Naive thymus-derived CD8-positive, alpha-beta T cell (primary cell): ENCODE measurements at places on chromosomes 2 and 18.

- no peak for DNase-seq
These were observed 12.2 kb downstream of the PLEK start for GRCh38 chr2:68377137-68377780.

DNA sequence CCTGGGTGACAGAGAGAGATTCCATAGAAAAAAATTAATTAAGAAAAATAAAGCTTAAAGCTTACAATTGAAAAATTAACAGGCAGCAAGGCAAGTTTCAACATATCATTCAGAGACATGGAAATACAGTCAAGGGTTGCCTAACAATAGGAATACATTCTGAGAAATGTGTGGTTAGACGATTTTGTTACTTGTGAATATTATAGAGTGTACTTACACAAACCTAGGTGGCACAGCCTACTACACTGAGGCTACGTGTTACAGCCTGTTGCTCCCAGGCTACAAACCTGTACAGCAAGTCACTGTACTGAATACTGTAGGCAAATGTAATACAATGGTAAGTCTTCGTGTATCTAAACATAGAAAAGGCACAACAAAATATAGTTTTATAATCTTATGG is 27.7 kb upstream of the ZBTB7C start:
- DNase-seq: no peak

GRCh38 chr2:197445746-197446145 is 7.6 kb upstream of the COQ10B start:
- no peak for DNase-seq

- DNase-seq: no peak
These were observed 403 bp upstream of the CLUL1 start for GRCh38 chr18:596288-596881.

- DNase-seq: no peak
These were observed 131.2 kb upstream of the SOX11 start for GRCh38 chr2:5561006-5561405.

DNA sequence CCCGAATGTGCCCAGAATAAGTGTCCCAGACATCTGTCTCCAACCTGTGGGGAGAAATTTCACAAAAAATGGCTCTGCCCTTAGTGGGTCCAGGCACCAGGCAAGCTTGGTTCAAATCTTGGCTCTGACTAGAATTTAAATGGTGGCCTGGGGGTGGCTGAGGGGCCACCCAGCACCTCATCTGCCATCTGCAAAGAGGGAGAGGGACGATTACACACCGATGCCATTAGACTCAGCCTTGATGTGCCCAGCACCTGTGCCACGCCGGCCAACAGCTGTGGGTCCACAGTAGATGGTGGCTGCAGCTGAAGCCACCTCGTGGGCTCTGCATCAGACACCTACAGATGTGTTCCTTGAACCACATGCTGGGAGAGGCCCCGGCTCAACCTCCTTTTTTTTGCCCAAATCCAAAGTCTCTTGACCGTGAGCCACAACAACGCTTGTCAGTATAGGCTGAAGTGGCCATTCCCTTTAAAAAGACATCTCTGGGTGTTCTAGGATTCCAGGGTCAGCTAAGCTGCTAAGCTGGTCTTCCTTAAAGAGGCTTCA is 222.0 kb upstream of the RAB6C start:
- DNase-seq: no peak

- no peak for DNase-seq
These were observed 3.4 kb upstream of the IER3IP1 start for GRCh38 chr18:47179520-47179919.

- DNase-seq: no peak
These were observed 33.4 kb upstream of the SLC9A2 start for GRCh38 chr2:102585847-102586404.

DNA sequence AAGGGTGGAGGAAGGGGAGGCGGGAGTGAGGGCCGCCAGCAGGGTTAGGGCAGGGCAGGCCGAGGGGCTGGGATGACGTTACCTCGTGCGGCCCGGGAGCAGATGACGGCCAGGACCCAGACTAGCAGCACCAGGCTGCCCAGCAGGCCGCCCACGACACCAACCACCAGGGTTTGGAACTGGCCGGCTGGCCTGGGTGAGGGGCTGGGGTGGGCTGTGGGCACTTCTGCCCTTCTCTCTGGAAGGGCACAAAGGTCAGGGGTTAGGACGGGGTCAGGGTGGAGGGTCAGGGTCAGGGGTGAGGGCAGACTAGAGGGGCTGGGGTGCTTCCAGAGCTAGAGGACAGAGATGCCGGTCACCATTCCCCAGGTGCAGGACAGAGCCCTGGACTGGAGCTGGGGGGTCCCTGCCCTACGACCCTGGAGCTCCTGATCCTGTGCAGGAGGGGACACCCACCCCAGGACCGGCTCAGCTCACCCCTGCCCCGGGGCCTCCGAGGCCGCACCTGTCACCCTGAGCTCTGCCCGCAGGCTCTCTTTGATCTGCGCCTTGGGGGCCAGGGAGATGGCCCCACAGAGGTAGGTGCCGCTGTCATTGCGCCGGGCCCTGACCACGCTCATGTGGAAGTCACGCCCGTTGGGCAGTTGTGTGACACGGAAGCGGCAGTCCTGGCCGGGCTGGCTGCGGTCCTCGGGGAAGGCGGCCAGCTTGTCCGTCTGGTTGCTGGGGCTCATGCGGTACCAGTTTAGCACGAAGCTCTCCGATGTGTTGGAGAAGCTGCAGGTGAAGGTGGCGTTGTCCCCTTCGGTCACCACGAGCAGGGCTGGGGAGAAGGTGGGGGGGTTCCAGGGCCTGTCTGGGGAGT is 6.3 kb downstream of the PDCD1 start:
- no peak for DNase-seq

- no peak for DNase-seq
These were observed 21.9 kb downstream of the ELMOD3 start for GRCh38 chr2:85376291-85377065.

DNA sequence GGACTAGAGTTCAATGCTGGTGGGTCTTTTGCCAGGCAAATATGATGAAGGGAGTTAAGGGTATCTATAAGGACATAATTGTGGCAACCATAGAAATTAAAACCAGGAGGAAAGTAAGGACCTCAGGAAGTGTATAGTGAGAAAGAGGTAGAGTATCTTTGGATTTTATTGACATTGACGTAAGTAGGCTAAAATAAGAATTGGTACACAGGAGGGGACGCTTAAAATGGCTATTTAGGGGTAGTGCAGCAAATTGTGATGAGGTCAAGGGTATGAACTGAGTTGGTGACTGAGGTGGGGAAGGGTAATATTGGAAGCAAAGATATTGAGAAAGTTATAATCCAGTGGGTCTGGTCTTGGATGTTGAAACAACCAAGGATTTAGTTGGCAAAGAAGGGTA is 42.7 kb downstream of the MARCHF7 start:
- no peak for DNase-seq

- DNase-seq: no peak
These were observed 76.9 kb upstream of the UNC80 start for GRCh38 chr2:209694748-209695147.

DNA sequence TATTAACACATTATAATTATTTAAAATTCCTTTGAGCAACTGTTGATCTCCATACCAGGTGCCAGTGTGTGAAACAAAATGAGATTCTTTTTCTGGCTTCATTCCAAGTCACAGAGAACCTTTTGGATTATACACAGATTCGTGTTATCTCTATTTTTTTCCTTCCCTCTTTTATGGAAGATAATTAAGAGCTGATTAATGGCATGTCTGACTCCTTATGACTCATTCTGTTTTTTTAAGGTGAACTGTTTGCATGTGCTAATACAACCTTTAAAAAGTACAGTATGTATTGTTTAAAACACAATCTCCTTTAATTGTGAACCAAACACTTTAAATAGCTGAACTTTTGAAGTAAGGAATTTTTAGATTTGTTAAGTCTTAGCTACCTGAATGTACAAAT is 39.3 kb downstream of the PELI1 start:
- no peak for DNase-seq

DNA sequence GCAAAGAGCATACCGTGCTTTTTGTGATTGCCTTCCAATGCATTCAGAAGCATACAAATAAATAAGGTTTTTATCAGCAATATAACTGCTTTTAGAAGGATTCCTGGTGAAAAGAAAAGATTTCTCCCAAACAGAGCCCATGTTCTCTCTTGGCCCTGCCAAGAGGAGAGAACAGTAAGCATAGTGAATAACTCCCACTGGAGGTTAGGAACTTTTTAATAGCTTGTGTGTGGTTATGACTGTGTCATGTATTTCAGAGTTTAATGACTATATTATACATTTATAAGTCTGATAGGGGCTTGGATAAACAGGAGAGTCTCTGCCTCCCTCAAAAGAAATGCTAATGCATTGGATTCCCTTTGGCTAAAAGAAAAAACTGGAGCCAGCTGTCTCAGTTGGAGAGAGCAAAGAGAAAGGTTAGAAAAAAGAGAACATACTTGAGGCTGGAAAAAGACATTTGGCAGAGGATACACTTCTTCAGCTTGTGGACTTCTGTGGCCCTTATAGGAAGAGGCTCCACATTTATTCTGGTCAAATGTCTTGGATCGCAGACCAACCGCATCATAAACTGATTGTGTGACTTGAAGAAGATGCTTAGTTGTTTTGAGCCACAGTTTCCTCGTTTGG is 63.0 kb upstream of the SPRED2 start:
- no peak for DNase-seq

- no peak for DNase-seq
These were observed 7.4 kb upstream of the VRK2 start for GRCh38 chr2:58039170-58039611.
